CD4-positive, alpha-beta T cell (primary cell): ENCODE measurements at places on chromosomes 16 and 17.

- H3K27ac ChIP-seq: peak overlapping the region; percentile 32
- H3K4me3 ChIP-seq: peak overlapping the region; percentile 28
- peaks cover 21% of the 10 kb centered on the region for H3K4me1 ChIP-seq
- H3K36me3 ChIP-seq: no peaks in the 10 kb centered on the region
- peaks cover 12% of the 10 kb centered on the region for H3K27me3 ChIP-seq
These were observed 474.4 kb downstream of the SLC39A11 start for GRCh38 chr17:72618001-72618509.

DNA sequence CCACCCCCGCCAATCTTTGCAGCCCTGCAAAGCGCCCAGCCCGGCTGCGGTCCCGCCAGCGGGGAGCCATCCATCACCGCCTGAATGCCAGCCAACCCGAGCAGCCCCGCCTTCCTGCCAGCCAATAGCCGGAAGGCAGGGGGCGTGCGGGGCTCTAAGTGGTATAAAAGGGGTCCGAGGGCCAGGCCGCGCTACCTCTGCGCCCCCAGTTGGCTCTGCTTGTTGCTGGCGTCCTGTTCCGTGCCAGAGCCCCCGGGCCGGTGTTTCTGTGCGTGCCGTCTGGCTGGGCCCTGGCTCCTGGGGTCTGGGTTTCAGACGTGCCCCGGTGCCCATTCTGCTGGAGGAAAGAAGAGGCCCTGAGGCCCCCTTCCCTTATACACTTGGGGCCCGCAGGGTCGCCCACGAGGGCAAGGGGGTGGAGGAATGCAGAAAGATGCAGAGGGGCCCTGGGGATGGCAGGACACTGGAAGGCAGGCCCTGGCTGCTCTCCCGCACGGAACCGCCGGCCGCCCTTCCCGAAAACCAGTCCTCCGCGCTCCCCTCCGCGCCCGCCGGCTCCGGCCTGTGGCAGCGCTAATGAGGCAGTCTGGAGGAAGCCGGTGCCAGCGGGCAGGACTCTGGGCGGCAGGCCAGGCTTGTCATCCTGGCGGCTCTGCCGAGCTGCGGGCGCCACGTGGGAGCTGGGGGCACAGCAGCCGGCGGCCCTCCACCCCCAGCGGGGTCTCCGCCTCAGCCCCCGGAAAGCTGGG lies 14.0 kb downstream of the COPZ2 start:
- peaks cover 34% of the 10 kb centered on the region for H3K4me1 ChIP-seq
- peaks cover 13% of the 10 kb centered on the region for H3K27me3 ChIP-seq

- no peak for DNase-seq
- no peaks in the 10 kb centered on the region for H3K27me3 ChIP-seq
- H3K27ac ChIP-seq: no peak overlapping the region
- no peak overlapping the region for H3K4me3 ChIP-seq
These were observed 29.0 kb downstream of the HELZ start for GRCh38 chr17:67215991-67216421.

DNA sequence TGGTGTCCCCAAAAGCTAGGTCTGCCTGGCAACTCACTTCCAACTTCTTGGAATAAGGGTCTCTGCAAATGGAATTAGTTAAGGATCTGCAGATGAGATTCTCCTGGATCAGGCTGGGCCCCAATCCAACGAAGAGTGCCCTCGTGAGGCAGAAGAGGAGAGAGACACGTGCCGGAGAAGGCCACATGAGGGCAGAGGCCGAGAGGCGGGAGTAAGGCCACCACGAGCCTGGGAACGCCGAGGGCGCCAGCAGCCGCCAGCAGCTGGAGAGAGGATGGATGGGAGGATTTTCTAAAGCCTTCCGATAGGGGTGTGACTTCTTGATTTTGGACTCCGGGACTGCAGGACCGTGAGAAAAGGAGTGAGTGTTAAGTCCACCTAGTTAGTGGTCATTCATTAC lies 76.3 kb downstream of the JPH3 start:
- no peak overlapping the region for H3K4me3 ChIP-seq
- no peak overlapping the region for H3K27ac ChIP-seq
- DNase-seq: no peak

DNA sequence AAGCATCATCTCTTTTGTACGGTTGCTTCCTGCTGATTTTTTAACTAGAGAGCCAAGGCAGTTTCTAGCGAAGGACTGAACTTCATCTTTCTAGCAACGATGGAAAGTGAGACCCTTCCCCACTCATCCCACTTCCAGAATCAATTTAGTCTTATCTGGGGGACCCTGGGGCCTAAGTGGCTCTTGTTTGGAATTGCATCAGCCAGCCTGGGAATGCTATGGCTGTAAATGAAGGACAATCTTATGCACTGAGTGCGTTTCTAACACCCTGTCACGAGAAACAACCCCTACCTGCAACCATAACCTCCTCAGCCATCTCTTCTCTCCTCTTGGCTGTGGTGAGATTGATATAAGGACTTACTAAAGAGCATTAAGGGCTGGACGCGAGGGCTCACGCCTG lies 64.8 kb downstream of the ERCC4 start:
- no peaks in the 10 kb centered on the region for H3K36me3 ChIP-seq
- DNase-seq: no peak
- H3K4me1 ChIP-seq: no peaks in the 10 kb centered on the region
- no peak overlapping the region for H3K4me3 ChIP-seq
- no peaks in the 10 kb centered on the region for H3K27me3 ChIP-seq
- no peak overlapping the region for H3K27ac ChIP-seq

- H3K27ac ChIP-seq: no peak overlapping the region
- no peak for DNase-seq
- H3K36me3 ChIP-seq: no peaks in the 10 kb centered on the region
- no peaks in the 10 kb centered on the region for H3K27me3 ChIP-seq
These were observed 290.5 kb downstream of the CEP112 start for GRCh38 chr17:65901394-65901793.

- no peak for DNase-seq
- H3K4me3 ChIP-seq: no peak overlapping the region
- H3K27me3 ChIP-seq: no peaks in the 10 kb centered on the region
- peaks cover 8% of the 10 kb centered on the region for H3K4me1 ChIP-seq
- H3K27ac ChIP-seq: no peak overlapping the region
These were observed 6.8 kb downstream of the NLE1 start for GRCh38 chr17:35135322-35135721.

DNA sequence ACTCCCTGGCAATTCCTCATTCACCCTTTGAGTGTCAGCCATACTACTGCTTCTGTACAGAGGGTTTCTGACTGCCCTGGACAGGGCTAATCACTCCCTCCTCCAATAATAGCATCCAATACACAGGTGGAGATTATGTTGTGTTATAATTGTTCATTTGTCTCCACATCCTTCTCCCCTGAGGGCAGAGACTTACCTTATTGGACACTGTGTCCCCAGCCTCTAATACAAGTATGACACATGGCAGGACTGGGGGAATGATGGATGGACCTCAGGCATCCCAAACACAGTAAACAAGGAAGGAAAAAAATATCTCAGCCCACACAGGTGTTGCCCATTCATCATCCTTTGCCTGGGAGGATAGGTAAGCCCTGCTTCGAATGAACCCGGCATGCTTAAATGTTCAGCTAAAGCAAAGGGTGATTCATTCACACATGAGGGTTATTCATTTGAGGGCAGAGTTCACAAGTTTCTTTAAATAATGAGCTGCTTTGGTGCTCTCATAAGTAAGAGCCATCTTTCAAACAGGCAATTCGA lies 34.8 kb downstream of the MMD start:
- no peaks in the 10 kb centered on the region for H3K4me1 ChIP-seq
- no peak overlapping the region for H3K27ac ChIP-seq
- no peaks in the 10 kb centered on the region for H3K36me3 ChIP-seq

- H3K27ac ChIP-seq: no peak overlapping the region
- no peaks in the 10 kb centered on the region for H3K4me1 ChIP-seq
- H3K4me3 ChIP-seq: no peak overlapping the region
These were observed 503.4 kb upstream of the PSMD7 start for GRCh38 chr16:73793260-73793659.

GRCh38 chr16:1351215-1351581 lies 480 bp downstream of the TSR3 start:
- H3K4me3 ChIP-seq: peak overlapping the region; percentile 56
- H3K27me3 ChIP-seq: no peaks in the 10 kb centered on the region
- peaks cover 54% of the 10 kb centered on the region for H3K4me1 ChIP-seq

- H3K27ac ChIP-seq: no peak overlapping the region
- H3K4me3 ChIP-seq: no peak overlapping the region
- no peaks in the 10 kb centered on the region for H3K4me1 ChIP-seq
- DNase-seq: no peak
These were observed 264.7 kb downstream of the PARN start for GRCh38 chr16:14365200-14365851.

DNA sequence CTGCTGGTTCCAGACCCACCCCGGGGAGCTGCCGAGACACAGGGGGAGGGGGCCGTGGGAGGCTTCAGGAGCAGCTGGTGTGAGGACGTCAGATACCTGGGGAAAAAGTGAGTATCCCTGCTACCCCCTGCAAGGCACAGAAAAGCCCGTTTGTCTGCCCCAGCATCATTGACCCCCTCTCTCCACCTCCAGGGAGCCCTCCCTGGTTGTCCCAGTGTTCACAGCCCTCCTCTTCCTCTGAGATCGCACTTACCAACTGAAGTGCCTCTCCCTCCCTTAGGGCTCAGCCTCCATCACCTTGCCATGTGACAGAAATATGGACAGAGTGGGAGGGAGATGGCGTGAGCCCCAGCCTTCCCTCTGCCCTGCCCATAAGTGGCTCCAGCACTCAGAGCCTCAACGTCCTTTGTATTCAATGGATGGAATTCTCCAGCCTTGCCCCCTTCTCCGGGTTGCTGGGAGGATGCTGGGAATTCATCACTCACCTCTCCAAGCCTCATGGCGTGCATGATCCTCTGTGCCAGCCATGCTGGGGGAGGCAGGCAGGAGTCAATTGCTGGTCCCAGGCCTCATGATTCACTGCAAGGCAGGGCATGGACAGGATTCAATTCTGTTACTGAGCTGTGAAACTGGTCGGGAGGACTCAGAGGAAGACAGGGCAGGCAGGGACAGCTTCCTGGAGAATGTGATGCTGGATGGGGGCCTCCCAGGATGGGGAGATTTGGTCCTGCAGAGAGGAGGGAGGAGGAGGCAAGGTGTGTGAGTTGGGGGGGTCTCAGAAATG lies 14.6 kb downstream of the SPNS3 start:
- no peak for DNase-seq
- no peak overlapping the region for H3K27ac ChIP-seq
- peaks cover 5% of the 10 kb centered on the region for H3K4me1 ChIP-seq
- H3K36me3 ChIP-seq: no peaks in the 10 kb centered on the region

- no peak overlapping the region for H3K27ac ChIP-seq
- H3K4me3 ChIP-seq: no peak overlapping the region
- no peak for DNase-seq
- H3K4me1 ChIP-seq: peaks cover 4% of the 10 kb centered on the region
These were observed 3.7 kb upstream of the ZNF469 start for GRCh38 chr16:88378836-88379693.

DNA sequence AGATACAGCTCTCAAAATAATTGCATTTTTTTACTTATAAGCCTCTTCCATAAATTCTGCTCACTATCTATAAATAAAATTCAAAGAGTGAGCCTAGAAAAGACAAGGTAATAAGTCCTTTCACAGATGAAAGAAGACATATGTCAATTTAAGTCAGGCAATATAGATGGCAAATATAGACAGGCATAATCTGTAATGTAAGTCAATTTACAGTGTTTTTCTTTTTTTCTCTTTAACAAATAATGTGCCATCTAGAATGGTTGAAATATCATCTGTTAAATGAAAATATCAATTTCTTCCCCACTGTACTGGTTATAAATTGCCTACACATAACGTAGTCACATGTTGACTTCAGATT lies 1409.2 kb upstream of the GOT2 start:
- no peaks in the 10 kb centered on the region for H3K27me3 ChIP-seq
- H3K4me1 ChIP-seq: no peaks in the 10 kb centered on the region
- no peak for DNase-seq
- H3K36me3 ChIP-seq: no peaks in the 10 kb centered on the region

GRCh38 chr17:17882082-17882581 lies 45.3 kb upstream of the SREBF1 start:
- H3K27ac ChIP-seq: no peak overlapping the region
- no peaks in the 10 kb centered on the region for H3K4me1 ChIP-seq
- H3K27me3 ChIP-seq: no peaks in the 10 kb centered on the region
